ENCODE measurements at places on chromosomes 12 and 14.

- no peak for DNase-seq
These were observed 14.4 kb downstream of the EPS8 start for GRCh38 chr12:15774819-15775218.

GRCh38 chr14:96574633-96575632 is 72.8 kb downstream of the PAPOLA start:
- no peak for DNase-seq

DNA sequence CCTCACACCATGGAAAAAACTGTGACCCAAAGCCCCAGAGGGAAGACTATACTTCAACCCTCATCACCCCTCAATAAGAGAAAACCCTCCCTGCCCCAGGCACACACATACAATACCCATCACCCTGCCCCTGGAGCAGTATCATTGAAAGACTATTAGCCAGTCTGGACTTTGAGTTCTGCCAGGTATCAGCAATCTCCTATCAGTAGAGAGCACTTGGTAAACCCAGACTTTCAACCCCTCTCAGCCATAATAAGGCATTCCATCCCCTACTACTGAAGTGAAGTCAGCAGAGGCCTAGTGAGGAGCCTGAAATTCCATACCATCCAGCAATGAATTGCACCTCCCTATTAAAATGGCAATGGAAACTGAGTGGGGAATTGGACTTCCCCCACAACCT is 16.4 kb upstream of the PRKD1 start:
- no peak for DNase-seq

DNA sequence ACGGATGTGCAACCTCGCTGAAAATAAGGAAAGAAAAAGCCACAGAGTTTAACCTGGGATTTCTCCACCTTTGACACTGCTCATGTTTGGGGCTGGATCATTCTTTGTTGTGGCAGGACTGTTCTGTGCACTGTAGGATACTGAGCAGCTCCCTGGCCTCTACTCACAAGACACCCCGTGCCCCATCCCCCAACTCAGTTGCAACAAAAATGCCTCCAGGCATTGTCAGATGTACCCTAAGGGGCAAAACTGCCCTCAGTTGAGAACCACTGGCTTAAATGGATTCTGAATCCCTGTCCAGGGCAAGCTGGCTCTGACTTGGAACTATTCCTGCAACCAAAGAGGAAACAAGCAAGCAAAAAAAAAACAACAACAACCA is 2.1 kb downstream of the GLTP start:
- no peak for DNase-seq

DNA sequence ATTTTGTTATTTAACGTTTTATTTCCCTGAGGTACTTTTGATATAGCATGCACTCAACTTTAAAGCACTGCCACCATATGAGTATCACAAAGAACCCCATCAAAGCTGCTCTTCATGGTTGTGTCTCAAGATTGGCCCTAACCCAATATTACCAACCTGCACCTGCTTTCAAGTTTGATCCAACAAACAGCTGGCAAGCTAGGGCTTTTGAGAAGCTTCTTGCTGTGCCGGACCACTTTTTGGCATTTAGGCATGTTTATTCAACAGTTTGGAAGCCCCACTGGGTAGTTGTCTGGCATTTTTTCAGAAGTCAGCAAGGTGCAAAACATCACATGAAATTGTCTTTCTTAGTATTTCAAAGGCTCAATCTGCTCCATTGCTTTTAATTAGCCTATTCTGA is 137.2 kb upstream of the PLEKHA5 start:
- no peak for DNase-seq

DNA sequence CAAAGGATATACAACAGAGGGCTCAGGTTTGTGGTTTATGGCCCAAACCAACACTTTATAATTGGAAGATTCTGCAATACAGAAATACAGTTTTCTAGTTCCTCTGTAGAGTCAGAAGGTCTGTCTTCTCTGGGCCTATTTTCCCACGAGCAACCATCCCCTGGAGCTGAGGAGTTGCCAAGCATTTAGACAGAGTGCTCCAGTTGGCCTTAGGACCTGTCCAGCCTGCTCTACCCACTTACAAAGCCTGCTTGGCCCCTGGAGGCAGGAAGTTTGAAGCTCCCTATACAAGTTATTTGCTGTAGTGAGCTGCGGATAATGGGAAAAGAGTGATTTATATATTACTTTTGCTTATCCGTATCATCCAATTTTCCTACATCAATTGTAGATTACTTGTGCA is 60.8 kb upstream of the HSPB8 start:
- DNase-seq = no peak

GRCh38 chr14:37428954-37429353 is 166.1 kb downstream of the FOXA1 start:
- DNase-seq = no peak

- DNase-seq = no peak
These were observed 6.6 kb downstream of the CHST11 start for GRCh38 chr12:104463368-104463767.

DNA sequence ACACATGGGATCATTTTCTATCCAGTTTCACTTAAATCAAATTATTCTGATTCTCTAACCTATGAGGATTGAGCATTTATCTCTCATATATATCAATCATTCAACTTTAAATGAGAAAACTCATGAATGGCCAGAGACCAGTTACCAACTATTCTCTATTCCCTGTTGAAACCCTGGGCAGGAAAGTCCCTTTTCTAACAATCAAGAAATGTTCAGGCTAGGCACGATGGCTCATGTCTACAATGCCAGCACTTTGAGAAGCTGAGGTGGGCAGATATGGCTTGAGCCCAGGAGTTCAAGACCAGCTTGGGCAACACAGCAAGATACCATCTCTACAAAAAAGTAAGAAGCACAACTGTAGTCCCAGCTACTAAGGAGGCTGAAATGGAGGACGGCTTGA is 18.0 kb downstream of the FMNL3 start:
- DNase-seq = no peak

DNA sequence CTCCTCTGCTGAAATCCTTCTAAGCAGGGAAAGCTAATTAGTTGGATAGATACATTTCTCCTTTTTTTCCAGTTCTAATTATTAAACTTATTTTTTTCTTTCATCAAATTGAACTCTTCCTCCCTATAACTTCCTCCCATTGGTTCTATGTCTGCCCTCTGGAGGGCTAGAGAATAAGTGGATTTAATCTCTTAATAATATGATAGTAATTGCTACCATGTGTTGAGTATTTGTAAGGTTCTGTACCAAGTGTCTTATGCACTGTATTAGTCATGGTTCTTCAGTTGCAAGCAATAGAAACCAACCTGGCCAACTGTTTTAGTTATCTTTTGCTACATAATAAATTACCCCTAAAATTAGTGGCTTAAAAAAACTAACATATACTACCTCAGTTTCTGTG is 190.5 kb upstream of the PLXNC1 start:
- no peak for DNase-seq

- no peak for DNase-seq
These were observed 36.7 kb downstream of the CFAP54 start for GRCh38 chr12:96526110-96526509.

- no peak for DNase-seq
These were observed 166.1 kb upstream of the E2F7 start for GRCh38 chr12:77231501-77231918.

GRCh38 chr12:27805238-27805637 is 25.2 kb upstream of the MANSC4 start:
- DNase-seq = no peak

- no peak for DNase-seq
These were observed 275.7 kb downstream of the CCDC59 start for GRCh38 chr12:82082501-82082900.

DNA sequence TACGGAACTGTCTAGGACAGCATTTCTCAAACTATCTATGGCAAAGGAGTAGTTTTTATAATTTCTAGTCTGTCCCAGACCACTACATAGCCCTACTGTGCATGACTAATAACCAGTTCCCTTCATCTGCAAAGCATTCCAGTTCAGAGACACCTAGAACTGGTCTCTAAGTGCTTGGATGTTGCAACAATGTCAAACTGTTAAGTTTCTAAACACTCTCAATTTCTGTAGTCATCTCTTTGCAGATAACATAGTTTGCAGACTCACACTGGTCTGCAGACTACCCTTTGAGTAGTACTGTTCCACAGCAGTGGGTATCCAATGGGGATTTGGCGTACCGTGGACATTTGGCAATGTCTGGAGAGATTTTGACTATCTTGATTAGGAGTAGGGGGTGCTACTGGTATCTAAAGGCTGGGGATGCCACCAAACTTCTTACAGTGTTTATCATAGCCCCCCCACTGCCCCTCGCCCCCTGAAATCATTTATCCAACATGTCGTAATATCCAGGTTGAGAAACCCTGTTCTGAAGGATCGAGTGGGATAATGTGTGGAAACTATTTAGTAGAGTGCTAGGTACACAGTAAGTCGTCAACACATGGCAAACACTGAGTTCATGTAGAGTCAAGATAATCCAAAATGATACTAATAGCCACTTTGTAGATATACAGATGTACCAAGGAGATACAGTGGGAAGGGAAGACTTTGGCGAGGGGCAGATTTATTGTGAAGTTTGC is 1.7 kb downstream of the C12orf76 start:
- no peak for DNase-seq

DNA sequence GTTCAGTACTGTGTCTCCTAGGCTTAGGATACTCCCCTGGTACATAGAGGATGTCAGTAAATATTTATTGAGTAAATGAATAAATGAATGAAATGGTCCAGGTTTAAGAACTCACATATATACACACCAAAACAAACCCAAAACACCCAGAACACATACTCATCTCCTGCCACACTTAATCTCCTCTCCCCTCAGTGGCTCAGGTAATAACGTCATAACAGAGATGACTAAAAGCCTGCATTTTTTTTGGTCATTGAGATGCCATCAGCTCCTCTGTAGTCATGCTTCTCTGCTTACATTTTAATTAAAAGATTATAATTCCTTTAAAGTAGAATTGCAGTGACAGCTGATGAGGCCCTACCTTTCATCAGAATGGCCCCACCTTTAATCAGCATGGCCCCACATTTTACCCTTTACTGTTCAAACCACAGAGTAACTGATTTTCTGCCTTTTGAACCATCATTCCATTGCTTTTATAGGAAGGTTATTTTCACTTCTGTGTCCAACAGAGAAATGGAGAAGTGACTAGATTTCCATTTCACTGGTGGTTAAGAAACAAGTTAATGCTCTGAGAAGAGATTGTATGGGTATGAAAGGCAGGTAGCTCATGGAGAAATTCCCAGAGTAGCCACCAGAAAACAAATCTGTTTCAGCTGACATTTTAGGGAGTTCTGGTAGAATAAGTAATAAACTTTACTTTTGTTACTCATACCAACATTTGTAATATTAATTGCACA is 193.4 kb upstream of the ATP2B1 start:
- no peak for DNase-seq

DNA sequence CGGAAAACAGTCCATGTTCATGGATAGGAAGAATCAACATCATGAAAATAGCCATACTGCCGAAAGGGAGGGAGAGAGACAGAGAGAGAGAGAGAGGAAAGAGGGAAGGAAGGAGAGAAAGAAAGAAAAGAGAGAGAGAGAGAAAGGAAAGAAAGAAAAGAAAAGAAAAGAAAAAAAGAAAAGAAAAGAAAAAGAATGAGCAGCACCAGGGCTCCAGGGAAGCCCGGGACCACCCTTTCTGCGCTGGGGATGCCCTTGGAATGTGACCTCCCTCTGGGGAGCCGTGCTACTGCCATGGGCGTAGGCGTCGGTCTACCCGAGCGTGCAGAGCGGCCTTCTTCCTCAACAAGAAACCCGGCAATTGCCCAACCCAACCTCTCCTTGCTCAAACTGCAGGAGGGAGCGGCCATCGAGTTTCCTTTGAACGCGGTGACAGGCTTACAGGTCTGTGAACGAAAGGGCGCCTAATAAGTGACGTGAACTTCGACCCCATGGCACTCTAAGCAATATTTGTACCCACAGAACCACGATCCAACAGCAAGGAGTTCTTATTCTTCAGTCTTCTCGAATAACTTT is 16.9 kb downstream of the OR6S1 start:
- no peak for DNase-seq

DNA sequence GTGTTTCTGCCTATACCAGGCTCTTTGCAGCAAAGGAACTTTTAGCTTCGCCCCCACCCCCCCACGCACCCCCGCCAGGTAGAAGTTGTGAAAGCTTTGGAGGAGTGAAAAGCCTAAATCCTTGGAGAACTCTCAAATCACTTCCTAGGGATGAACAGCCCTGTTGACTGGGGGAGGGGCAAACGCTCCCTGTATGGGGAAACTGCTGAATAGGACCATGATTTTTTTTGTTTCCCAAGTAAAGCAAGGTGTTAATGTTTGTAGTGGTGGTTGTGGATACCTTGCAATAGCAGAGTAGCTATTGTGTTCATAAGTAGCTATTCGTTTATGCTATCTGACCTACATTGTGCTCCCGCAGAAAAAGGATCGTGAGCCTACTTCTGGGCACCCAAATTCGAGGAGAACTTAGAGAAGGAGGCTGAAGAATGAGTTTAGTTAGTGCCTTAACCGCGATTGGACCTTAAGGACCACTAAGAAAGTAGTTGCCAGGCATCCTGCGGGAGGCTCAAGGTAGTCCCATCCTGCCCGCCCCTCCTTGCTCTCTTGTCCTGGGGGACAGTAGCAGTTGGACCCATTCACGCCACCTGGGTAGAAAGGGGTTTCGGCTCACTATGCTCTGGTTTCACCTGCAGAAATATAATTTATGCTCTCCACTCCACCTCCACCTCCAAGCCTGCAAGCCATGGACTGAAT is 901 bp upstream of the NFKBIA start:
- DNase-seq = no peak

DNA sequence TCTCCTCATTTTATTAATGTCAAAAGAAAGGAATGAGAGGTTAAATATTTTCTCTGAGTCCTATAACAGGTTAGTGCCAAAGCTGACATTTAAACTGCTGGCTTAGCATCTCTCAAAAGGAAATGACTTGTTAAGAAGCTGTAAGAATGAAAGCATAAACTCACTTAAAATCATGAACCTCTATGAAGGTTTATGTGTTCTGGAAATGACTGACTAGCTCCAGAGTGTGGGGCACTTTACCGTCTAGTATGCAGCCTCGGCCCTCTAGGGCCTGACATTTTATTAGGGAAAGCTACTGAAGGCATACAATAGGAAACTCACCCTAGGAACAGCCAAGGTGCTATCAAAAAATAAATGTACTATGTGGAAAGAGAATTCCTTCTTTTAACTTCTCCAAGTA is 35.1 kb downstream of the SPX start:
- no peak for DNase-seq

GRCh38 chr14:42628602-42629001 is 1021.9 kb downstream of the LRFN5 start:
- no peak for DNase-seq
